ENCODE measurements at places on chromosomes 2 and 18. TPM values are rescaled to one million over a fixed set of nuclear protein-coding genes. Genes with fewer than 3 reads are reported as not detected.

UGT1A4 gene
- not detected for total RNA-seq

ANKRD23 gene
- total RNA-seq = 6.8 TPM

NOSTRIN gene
- total RNA-seq = not detected

RAB6C gene
- total RNA-seq = not detected

ANO7 gene
- 0.27 TPM for total RNA-seq

DTNA gene
- not detected for total RNA-seq

KIDINS220 gene
- 25.6 TPM for total RNA-seq

TMEM247 gene
- total RNA-seq = not detected

ORC4 gene
- total RNA-seq = 32.5 TPM

LRP1B gene
- not detected for total RNA-seq

- no peak for DNase-seq
Observed at GRCh38 chr18:55432307-55433040, 155.5 kb downstream of the TCF4 start.

DNA sequence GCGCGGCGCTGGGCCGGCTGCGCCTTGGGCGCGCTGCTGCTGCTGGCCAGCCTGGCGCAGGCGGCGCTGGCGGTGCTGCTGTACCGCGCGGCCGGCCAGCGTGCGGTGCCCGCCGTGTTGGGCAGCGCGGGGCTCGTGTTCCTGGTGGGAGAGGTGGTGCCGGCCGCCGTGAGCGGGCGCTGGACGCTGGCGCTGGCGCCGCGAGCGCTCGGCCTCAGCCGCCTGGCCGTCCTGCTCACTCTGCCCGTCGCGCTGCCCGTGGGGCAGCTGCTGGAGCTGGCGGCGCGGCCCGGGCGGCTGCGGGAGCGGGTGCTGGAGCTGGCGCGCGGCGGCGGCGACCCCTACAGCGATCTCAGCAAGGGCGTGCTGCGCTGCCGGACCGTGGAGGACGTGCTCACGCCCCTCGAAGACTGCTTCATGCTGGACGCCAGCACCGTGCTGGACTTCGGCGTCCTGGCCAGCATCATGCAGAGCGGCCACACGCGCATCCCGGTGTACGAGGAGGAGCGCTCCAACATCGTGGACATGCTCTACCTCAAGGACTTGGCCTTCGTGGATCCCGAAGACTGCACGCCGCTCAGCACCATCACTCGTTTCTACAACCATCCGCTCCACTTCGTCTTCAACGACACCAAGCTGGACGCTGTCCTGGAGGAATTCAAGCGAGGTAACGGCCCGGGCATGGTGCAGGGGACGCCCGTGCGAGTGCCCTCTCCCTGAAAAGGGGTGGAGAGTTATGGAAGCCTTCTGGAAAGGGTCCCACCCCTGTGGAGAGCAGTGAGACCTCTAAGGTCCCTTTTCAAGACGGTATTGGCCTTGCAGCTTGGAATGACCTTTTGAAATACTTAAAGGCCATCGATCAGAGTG is 1.0 kb downstream of the CNNM3 start:
- DNase-seq = no peak

DNA sequence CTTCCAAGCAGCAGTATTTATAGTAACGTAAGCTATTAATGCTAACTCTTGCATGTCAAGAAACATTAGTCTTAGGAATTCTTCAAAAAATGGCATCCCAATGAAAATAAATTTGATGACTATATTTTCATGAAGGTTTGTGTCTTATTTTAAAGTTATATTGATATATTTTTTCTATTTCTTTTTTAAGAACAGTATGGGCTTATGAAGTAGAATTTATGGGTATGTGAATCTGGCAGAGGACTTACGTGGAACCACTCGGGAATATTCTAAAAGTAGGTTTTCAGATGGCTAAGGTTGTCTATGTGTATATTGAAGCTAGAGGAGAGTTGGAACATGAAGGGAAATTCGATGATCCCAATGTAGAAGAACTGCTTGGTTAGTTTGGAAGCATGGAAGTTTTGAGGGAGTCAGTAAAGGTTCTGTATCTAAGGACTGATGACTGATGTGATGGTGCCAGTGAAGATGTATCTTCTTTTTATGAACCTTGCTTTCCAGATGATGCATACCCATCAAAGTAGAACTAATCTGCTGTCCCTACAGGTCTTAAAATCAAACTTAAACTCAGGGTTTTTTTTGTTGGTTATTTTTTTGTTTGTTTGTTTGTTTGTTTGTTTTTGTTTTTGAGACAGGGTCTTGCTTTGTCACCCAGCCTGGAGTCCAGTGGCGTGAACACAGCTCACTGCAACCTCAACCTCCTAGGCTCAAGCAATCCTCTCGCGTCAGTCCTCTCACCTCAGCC is 39.5 kb downstream of the DDX1 start:
- no peak for DNase-seq

DNA sequence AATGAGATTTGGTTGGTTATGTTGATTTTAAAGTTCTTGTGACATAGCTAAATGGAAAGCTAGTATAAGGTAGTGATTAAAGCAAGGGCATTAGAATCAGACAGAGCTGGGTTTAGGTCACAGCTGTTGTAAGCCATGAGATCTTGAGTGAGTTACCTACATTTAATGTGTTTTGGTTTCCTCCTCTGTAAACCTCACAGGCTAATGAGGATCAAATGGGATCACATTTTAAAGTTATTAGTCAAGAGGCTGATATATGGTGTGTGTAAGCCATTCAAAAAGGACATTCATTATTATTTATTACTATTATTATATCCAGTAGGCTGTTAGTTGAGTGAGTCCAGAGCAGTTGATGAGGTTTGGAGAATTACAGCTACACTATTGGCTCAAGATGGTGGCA is 416.2 kb downstream of the IRS1 start:
- no peak for DNase-seq

DNA sequence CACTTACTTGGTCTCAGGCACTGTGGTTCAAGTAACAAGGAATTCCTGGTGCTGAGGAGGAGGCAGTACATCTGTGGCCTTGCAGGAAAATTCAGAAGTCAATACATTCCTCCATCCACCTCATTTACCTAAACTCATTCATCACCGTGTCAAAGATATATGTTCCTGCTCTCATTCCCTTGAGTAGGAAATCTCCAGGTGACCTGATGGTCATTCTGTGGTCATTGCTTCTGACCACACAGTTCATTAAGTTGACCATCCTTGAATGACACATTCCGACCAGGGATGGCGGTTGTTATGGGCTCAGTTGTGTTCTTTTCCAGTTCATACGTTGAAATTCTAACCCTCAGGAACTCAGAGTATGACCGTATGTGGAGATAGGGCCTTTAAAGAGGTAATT is 2.1 kb upstream of the STK17B start:
- DNase-seq = no peak

DNA sequence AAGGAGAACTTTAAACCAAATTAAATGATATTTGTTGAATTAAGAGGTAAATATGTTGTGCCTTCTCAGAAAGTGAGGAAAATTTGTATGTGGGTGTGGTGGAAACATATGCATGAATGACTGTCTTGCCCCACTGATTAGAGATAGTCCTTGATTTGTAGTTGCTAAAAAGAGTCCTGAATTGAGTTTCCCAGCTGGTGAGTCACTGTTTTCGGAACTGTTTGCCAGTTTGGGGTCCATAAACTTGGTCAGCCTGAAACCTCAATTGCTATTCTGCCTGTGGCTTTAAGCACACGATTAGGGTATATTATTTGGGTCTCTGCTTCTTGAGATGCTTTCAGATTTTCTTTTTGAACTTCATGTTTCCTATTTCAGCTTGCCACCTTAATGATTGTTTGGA is 53.3 kb downstream of the PIKFYVE start:
- DNase-seq = no peak

GRCh38 chr2:222203041-222203440 is 95.8 kb downstream of the PAX3 start:
- no peak for DNase-seq

DNA sequence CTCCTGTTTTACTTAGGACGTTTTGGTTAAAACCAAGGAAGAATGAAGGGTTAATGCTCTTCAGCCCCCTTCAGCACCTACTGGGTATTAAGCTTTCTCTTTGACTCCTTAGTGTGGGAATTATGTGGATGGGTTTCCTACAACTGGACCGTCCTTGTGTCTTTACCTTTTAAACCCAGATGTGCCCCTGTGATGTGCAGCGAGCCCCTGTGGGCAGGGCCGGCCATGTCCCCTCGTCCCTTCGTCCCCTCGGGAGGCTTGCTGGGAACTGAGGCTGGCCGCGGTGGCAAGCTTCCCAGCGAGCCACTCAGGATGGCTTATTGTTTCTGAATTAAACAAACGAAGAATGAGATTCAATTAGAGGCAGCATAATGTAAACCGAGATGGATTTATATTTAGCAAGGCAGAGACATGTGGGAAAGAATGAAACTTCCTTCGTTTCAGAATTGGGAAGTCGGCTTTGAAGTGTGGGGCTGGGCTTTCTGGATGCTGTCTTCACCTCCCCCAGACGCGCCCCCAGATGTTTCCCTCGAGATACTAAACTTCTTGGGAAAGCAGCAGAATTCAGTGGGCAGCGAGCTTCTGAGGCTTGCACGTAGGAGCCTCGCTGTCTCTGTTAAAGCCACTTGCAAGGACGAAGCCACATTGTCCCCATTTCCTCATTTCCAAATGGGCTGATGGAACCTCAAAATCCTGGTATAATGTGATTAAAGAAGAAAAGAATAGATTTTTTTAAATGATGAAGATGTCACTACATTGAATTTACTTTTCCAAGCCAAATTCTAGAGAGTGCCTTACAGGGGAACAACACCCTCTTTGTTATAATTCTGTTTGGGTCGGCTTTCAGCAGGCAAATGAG is 146.0 kb downstream of the VAPA start:
- DNase-seq = no peak

DNA sequence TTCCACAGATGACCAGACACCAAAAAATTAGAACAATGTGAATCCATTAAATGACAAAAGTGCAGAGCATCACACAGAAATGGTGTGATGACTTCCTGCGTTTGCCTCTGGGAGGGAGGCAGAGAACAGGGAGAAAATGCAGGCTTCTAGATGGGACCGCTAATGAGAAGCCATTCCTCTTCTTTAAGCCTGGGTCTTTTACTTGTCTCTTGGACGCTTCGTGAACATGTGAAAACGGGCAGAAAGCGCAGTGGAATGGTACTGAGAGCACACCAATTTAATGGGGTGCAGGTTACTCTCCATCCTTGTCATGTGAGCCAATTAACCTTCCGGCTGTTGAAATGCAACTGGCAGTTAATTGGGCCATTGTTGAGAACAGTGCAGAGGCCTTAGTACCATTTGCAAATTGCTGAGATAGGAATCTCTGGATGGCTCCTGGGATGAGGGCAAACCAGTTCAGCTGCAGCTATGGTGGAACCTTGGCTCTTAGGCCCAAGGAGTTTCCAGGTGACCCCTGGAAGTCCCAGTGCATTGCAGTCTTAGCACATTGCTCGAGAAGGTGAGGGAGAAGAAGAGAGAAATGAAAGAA is 210.4 kb upstream of the CXCR4 start:
- DNase-seq = no peak

DNA sequence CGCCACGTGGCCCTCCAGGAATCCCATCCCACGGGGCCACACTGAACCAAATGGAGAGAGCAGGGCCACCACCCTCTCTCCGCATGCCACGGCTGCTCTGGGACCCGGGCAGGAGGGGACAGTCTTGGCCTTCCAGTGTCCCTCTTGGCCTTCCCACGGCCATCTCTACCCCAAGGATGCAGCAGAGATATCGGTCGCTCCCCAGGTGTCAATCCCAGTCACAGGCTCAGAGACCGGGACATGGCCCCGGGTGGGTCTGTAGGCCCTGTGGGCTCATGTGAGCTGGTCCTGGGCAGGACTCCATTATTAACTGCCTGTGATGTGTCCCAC is 15.3 kb downstream of the CAPN10 start:
- DNase-seq = no peak

DNA sequence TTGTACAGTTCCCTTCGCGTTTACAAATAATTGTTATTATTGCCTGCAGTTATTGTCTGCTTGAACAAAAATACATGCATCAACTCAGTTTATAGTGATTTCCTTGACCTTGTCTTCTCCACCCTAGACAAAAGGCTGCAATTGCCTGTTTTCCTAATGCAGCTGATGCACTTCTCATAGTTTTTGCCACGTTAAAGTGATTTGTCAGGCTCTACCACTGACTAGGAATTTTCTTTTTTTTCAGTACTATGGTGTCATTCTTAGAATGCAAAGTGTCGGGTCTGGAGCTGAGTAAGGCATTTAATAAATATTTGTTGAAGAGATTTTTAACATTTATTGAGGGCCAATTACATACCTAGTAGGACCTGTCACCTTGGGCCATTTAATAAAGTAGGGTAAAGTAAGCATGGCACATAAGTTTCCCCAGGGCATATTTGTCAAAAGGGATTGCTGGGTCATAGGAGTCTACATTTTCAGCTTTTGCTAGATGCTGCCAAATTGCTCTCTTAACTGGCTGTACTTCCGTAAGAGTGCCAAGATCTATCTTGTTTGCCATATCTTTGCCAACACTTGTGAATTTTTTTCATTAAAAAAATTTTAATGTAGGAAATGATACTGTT is 24.1 kb downstream of the ACSL3 start:
- DNase-seq = no peak

GRCh38 chr2:231627384-231628120 is 34.9 kb downstream of the TEX44 start:
- no peak for DNase-seq

DNA sequence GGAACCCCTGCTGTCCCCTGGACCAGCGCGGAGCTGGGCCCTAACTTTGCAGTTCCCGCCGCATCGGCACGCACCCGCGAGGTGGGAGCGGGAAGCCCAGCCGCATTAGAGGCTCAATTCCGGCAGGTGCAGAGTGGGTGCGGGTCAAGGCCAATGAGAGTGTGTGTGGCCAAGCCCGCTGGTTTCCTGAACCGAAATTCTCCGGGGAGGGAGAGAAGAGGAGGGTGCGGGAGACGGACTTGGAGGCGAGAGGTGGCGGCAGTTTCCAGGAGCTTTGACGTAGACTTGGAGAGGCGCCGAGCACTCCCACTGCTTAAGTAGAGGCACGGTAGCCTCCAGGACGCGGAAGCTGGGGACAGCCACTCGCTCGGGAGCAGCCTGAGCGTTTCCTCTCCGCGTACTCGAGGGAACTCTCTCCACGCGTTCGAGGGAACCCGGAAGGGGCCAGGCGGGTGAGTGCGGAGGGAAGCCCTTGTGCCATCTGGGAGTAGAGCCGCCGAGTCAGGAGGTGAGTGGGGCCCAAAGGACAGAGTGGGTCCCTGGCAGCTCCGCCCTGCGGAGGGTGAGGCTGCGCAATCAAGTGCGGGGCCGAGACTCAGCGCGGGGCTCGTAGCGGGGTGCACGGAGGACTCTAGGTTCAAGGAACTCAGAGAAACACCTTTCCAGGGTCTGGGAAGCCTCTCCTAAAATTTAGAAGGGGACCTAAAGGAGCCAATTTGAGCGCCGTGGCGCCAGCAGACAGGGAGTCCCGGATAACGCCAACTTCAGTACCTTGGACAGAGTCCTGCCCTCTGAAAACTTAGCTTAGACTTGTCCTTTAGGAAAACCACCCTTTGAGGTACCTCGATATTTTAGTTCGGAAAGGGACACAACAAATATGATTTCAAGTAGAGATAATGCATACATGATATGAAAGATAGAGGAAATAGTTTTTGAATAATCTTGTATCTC is at the start of gene FAM237A:
Gene FAM237A, plus strand, starts transcription at position 413 of the 951 bp plus-strand sequence. CDS start 1,750 bp downstream, outside the sequence.
- no peak for DNase-seq

All from activated naive CD4-positive, alpha-beta T cell treated with anti-CD3 and anti-CD28 coated beads, Interleukin-2, amount 50 U/mL, for 72 hours (primary cell).